AG20443 (cell line): ENCODE measurements at places on chromosomes 7 and 10.

- DNase-seq, result no peak
Observed at GRCh38 chr7:113200281-113200680, 81.9 kb upstream of the SMIM30 start.

- no peak for DNase-seq
Observed at GRCh38 chr10:51462076-51462779, 237.2 kb downstream of the CSTF2T start.

GRCh38 chr7:130492523-130493274 is 814 bp downstream of the MEST start:
- DNase-seq, result no peak

- DNase-seq, result no peak
Observed at GRCh38 chr7:68250143-68250542, 1253.5 kb downstream of the TYW1 start.

DNA sequence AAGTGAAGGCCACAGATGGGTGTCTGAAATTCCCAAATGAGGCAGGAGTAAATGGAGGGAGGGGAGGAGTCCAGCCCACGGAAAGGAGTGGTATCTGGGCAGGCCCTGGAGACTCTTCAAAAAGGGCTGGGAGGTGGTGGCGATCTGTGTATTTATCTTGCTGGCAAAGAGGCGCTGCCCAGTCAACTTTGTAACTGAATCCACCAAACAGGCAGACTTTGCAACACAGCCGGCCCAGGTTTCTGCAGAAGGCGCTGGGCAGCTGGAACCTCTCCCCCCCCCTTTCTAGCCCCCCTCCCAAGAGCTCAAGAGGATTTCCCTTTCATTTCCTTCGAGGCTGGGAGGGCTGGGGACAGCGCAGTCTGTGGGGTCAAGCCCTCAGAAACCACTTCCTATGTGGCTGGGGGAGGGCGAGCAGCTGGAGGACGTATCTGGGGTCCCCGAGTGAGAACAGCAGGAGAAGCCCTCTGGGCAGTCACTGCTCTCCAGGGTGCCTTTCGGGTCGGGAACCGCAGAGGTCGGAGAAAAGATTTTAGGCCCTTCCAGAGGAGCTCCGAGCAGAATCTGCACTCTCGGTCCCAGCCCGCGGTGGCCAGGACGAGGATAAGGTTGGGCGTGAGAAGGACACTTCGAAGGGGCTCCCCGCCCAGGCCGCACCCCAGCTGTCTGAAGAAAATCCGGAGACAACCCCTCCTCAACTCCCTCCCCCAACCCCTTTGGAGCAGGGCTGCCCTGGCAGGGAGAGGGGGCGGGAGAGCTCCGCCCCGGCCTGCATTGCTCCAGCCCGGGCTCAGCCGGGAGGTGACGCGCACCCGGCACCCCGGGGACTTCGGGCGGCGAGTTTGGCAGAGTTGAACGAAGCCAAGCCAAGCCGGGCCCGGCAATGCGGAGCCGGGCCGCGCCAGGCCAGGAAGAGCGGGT is 965 bp downstream of the ZCCHC24 start:
- peak; percentile 82 for DNase-seq

- DNase-seq, result no peak
Observed at GRCh38 chr10:123227706-123228105, 73.5 kb downstream of the BUB3 start.

GRCh38 chr7:45709168-45710042 is 135.2 kb downstream of the ADCY1 start:
- DNase-seq, result peak; percentile 89

GRCh38 chr10:114024876-114025610 is 18.6 kb upstream of the ADRB1 start:
- peak; percentile 11 for DNase-seq

DNA sequence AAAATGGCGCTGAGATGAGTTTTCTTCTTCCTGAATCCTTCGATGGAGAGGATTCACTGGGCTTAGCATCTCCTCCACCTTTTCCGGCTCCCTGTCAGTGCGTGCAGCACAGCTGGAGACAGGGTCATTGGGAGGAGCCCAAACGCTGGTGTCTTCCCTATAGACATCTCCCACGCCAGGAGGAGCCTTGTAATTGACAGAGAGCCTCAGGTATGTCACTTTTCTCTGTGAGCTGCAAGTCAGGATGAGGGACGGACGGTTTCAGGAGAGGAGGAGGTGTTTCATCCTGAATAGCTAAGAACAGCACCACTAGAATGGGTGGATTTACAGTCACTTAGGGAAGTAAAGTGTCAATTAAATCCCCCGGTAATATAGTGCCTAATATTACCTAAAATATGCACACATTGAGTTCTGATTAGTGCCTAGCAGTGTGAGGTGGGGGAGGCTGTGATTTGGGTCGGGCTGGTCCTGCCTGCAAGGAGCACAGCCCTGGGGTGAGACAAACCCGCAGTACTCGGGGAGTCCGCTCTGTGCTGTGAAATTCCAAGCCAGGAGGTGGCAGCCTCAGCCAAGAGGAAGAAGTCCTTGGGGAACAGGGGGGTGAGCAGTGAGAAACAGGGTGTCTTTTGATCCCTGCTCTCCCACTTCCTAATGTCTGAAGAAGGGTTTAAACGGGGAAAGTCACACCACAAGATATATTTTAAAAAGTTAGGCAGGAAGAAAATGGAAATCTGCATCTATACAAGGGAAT is 28.2 kb downstream of the IL15RA start:
- DNase-seq, result peak; percentile 59

DNA sequence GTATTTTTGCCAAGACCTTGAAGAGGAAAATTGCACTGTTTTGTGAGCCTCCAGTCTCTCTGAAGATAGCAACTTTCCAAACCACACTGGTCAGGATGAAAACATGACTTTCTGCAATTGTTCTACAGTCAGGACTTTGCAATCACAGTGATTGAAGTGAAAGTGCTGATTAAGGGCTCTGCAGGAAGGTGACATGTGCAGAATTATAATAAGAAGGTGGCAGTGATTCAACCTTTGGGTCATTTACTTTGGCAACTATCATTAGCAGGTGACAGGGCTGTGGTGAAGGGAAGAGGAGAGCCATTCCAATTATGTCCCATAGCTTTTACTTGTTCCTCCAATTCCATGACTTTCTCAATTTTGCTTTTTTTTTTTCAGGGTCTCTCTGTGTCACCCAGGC is 350.0 kb upstream of the FZD8 start:
- no peak for DNase-seq

GRCh38 chr7:68288144-68288593 is 1291.5 kb downstream of the TYW1 start:
- DNase-seq, result no peak

- DNase-seq, result no peak
Observed at GRCh38 chr7:30231271-30231670, 53.1 kb upstream of the ZNRF2 start.

DNA sequence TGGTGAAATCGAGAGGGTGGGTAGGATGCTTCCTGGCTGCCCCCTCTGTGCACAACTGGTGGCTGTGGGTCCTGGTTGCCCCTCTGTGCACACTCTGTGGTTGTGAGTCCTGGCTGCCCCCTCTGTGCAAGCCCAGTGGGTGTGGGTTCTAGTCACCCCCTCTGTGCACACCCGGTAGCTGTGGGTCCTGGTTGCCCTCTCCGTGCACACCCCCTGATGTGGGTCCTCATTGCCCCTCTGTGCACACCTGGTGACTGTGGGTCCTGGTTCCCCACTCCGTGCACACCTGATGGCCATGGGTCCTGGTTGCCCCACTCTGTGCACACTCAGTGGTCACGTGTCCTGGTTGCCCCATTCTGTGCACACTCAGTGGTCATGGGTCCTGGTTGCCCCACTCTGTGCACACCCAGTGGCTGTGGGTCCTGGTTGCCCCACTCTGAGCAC is 20.3 kb upstream of the RET start:
- DNase-seq, result no peak

DNA sequence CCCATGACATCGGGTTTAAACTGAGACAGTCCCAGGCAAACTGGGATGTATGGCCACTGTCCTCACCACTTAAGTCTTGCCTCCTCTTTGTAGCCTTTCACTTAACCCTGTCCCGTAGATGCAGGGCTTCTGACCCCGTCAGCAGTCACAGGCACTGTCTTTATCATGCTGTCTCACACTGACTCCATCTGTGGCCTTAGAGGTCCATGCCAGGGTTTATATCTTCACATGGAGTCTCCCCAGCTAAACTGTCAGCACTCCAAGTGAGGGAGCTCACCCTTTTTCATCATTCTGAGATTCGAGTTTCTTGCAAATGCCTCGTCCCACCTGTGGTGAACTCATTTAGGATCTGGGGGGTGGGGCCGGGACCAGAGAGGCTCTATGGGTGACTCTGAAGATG is 2.8 kb downstream of the FKBP6 start:
- no peak for DNase-seq

DNA sequence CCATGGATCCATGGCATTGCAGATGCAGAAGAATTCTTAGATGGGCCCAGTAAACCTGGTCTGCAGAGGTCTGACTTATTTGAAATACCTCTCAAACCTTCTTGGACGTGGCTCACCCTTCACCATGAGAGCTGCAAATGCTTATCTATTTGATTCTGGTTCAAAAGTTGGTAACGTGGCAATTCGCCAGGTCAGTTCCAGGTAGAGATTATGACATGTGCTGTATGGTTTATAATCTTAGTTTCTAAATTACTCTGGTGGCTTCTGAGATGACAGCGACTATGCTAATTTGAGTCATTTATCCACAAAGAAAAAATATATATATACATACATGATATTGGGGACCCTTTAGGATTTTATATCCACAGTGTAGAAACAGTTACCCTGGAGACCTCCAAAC is 68.8 kb downstream of the NRP1 start:
- DNase-seq, result no peak

DNA sequence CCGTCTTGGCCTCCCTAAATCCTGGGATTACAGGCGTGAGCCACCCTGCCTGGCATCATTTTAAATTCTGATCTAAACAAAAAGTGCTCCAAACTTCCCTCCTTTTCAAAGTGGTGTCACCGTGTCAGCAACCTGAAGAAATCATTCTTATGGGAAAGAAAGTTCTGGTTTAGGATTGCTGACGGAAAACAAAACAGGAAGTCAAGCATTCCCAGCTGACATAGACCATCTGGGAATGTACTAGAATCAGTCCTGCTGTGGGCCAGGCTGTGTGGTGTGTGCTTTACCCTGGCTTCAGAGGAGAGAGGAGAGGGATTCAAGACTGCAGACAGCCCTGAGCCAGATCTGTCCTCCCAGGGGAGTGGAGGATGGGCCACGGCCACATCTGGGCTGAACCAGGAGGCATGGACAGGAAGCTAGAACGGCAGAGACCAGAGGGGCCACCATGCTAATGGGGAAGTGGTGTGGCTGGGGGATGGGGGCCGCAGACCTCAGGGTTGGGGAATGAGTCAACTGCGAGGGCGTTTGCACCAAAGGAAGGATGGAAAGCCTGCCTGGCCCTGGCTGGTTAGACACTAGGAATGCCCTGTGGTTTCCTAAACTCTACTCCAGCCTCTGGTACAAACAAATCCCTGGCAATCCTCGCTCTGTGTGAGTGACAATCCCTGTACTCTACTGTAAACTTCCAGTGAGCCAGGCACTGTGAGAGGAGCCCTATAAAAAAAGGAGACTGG is 16.7 kb upstream of the CLIP2 start:
- DNase-seq, result peak; percentile 92

DNA sequence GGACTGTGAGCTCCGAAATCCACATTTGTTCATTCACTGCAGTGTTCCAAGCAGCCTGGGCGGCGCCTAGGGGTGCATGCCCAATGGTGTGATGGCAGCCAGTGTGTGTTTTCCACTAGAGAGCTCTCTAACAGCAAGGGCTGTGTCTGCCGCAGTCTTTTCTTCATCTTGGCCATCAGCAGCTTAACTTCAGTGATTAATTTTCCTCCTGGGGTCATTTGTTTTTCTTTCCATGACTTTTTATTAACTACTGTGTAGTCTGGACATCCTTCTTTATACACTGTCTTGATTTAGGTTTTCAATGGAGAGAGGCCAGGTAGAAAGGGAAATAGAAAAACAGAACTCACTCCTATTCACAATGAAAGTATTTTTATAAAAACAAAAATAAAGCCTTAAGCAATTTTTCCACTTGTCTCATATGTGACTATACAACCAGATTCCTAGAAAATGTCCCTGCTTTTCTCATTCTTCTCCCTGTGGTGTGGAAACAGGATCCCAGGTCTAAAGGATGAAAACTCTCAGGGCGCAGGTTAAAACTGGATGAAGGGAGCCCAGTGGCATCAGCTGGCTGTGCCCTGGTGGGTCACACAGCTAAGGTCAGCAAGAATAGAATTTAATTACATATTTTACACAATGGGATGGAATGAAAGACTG is 176.8 kb downstream of the PKD1L1 start:
- DNase-seq, result peak; percentile 66
